GM12878 (cell line): ENCODE measurements at places on chromosomes 5 and 9.

GRCh38 chr9:122031157-122031556 is 62.0 kb downstream of the TTLL11 start:
- no peak for DNase-seq

- DNase-seq, result no peak
These were observed 155.5 kb downstream of the FGF10 start for GRCh38 chr5:44233691-44234090.

DNA sequence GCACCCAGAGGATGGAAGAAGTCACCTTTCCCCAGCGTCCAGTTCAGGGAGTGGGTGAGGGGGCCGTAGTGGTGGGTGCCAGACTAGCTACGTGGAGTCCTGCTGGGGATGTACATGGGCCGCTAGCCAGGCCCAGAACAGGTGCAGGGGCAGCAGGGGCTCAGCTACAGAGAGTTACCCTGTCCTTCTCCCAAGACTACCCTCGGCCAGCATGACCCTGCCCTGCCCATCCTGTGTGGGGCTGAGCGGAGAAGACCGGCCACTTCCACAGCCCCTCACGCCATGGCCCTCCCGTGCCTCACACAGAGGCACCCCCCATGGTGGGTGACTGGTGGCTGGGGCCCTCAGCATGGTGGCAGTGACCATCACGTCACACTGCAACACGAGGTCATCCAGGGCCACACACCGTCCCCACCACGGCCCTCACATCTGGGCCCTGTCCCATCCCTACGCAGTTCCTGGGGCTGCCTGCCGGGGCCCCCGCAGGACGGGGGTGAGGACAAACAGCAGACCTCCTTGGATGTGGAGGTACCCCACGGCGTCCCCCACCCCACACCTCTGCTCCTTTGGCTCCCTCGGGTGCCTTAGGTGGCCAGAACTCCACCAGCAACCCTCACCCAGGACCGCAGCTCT is 977 bp upstream of the DPP7 start:
- no peak for DNase-seq

- DNase-seq, result no peak
These were observed 192.0 kb downstream of the TLE4 start for GRCh38 chr9:79763671-79764285.

DNA sequence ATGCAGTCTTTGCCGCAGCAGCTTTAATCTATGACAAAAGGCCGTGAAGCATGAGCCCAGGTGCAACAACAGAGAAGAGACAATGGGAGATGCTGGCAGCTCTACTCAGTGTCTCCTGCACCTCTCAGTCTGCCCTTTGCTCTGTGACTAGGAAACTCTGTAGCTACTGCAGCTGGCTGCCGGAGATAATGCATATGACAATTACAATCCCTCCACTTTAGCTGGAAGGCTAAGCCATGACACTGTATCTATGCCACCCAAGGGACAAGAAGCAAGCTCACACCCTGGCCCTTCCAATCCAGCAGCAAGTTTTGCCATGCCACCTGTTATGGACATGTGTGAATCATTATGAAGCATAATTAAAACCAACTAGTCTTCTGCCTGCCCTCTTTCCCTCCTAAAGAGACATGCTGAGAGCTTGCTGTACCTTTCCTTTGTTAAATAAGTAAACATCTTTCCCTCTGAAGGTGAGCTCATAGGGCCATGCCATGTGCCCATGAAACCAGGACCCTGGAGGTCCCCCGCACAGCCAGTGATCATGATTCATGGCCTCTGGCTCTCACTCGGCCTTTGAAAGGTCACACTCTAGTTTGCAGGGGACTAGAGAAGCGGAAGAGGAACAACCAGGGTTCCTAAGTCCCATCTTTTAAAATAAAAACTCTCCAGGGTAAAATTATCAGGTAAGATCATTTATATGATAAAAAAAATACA is 219.4 kb downstream of the SPOCK1 start:
- DNase-seq, result no peak

GRCh38 chr9:130931508-130932254 is 7.4 kb downstream of the FIBCD1 start:
- peak; percentile 64 for DNase-seq

GRCh38 chr9:34171753-34172535 is 6.9 kb upstream of the UBAP1 start:
- DNase-seq, result no peak

DNA sequence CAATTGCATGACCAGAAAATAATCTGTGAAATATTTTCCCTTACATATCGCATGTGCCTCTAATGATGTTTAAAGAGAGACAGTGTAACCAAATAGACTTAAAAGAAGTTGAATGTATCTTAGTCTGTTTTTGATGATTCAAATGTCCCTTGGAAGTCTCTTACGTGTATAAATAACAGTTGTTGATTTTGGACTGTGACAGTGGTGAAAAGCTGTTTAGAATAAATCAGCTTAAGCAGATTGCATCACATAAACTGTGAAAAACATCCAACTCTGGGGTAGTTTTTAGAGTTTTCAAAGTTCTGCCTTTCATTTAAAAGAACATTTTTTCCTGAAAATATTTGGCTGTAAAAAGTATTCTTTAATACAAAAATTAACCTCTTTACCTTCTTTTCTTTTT is 301.1 kb downstream of the PRR16 start:
- DNase-seq, result no peak

- DNase-seq, result no peak
These were observed 43.2 kb upstream of the NKX2-5 start for GRCh38 chr5:173278172-173278571.

GRCh38 chr9:94812343-94812742 is 85.8 kb downstream of the AOPEP start:
- DNase-seq, result no peak

DNA sequence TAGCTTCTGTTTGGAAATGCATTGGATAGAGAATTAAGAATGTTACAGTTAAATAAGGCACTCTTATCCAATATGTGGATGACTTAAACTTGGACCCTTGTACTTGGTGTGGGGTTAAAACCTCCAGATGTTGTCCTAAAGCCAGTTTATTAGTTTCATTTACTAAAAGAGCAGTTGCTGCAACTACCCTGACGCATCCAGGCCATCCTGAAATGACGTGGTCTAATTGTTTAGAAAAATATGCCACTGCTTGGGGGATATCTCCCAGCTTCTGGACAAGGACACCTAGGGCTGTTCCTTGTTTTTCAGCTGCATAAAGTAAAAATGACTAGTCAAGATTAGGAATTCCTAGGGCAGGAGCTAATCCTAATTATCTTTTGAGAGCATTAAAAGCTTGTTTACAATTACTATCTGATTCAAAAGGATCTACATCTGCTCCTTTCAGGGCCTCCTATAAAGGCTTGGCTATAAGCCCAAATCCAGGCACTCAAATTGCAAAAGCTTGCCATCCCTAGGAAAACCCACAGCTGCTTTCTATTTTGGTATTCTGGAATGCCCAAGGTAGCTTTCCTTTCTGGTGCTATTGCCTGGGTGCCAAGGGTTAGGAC is 45.7 kb upstream of the SLCO4C1 start:
- DNase-seq, result no peak

- no peak for DNase-seq
These were observed 27.3 kb downstream of the ANP32B start for GRCh38 chr9:98010445-98010844.

GRCh38 chr5:143195491-143195890 is 208.0 kb downstream of the NR3C1 start:
- DNase-seq, result no peak

- DNase-seq, result peak; percentile 79
These were observed 52.3 kb downstream of the TLE4 start for GRCh38 chr9:79623799-79624721.

- DNase-seq, result no peak
These were observed 5.9 kb downstream of the AK1 start for GRCh38 chr9:127871531-127871930.

DNA sequence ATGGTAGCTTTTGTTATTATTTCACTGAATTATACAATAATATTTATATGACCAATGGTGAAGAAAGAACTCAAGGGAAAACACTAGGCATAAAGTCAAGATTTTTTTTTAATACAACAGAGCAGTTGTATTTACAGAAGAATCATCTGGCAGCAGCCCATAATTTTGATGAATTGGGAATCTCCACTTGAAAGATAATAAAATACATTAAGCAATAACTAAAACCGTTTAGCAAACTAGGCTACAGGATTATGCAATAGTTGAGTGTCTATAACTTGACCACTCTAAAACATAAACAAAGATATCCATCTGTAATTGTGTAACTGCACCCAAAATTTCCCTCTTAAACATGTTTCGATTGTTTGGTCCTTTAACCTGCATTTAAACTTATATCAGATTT is 80.8 kb downstream of the SNCAIP start:
- DNase-seq, result no peak

DNA sequence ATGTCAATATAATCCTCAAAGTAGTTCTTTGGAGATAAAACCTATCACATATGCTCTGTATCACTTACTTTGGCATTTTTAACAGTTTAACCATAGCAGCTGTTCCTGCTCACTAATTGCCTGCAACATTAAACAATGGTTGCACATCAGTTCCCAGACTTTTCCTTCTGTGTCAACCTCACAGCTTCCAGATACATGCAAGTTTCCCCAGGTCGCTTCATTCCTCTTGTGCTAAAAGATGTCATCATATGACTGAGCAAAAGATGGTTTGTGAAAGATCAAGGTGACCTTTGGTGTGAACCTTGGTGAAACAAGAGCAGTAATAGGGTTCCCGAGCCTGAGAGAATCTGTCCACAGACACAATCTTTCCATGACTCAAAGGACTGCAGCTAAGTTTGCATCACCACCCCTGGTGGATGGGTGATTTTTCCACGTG is 500.4 kb upstream of the PAPPA start:
- DNase-seq, result no peak

DNA sequence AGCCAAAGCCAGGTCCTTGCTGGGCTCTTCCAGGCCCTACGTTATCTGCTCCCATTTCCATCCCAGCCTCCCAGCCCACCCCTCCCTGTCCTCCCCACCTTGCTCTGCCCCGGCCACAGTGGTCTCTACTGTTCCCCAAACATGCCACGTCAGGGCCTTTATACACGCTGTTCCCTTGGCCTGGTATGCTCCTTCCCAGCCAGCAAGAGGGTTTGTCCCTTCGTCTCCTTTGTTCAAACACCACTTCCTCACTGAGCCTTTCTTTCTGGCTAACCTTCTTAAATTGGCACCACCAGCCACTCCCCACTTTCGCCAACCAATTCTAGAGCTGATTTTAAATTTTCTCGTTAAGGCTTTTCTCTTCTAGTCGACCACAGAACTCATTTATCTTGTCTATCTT is 9.8 kb downstream of the SH2D3C start:
- no peak for DNase-seq

- DNase-seq, result no peak
These were observed 22.4 kb downstream of the MAML1 start for GRCh38 chr5:179755022-179755421.

- DNase-seq, result no peak
These were observed 75.2 kb downstream of the PDE6A start for GRCh38 chr5:149869411-149869821.

GRCh38 chr9:99348289-99348688 is 126.2 kb downstream of the SEC61B start:
- no peak for DNase-seq

- no peak for DNase-seq
These were observed 5.6 kb upstream of the IL3 start for GRCh38 chr5:132054697-132055440.

- DNase-seq, result no peak
These were observed 38.9 kb downstream of the MFAP3 start for GRCh38 chr5:154077696-154078095.

DNA sequence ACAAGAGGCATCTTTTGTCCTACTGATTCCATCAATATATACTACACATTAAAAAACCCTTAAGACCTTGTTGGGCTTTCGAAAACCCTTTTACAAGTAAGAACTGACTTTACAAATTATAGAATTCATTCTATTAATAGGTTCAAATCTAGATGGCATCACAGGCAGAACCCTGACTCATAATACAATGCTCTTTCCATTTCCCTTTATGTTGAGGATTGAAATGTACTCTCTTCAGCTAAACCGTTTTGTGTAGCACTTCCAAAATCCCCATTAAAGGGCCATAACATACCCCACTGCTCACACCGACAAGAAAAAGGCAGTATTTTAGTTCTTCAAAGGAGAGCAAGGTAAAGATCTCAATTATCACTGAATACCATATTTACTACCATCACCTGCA is 11.2 kb downstream of the CSNK1A1 start:
- no peak for DNase-seq

DNA sequence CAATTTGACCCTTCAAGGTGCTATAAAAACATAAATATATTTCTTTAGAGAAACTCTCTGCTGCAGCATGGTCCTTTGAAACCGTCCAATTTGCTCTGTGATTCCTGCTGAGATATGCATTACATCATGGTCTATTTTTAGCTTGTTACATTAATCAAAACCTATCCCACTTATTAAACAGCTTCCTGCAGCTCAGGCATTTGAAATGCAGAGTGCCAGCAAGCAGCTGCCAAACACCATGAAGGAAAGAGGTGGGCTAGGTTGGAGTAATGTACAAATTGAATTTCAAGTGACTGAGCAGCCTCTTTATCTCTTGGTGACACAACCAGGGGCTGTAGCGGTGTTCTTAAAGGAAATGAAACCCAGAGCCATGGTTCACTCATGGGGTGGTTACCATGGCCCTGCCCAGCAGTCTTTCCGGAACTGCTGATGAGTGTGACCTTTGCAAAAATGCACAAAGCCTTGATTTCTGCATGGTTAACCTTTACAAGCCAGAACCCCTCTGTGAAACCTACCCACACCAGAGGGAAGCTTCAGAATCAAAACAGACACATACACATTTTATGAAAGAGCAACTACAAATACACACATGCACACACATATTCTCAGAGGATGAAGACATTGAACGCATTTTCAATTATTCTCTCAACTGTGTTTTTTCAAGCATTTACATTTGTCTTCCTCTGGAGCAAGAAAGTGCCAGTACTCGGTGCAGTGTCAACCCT is 155.8 kb upstream of the ZNF608 start:
- peak; percentile 92 for DNase-seq

DNA sequence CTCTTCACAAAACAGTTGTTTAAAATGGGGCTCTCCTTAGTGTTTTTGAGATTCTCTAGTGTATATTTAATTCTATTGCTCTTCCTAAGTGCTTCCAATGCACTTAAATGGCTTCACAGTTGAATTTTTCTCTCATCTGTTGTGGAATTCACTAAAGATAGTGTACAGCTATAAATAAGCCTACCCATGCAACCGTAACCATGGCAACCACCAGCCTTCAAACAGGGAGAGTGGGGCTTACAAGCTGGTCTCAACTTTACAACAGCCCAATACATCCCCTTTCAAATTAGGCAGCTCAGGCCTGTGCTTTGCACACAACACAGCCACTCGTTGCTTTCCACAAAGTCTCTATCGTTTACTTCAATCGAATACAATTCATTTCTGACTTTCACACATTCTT is 144.0 kb upstream of the PLPPR1 start:
- DNase-seq, result no peak

DNA sequence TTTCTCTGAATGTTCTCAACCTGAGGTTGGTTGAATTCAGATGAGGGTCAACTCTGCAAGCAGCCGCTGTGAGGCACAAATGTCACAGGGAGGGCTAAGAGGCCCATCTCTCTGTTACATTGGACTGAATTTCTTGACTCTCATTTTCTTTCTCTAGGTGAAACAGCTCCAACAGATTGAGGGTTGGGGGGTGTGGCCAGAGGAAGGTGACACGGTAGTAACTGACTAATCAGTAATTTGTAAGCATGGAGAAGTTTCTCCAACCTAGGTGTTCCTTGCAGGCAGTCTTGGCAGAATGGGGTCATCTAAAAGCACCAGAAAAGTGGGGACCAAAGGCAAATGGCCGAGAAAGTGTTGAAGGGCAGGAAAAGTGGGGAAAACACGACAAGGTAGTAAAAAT is 16.8 kb downstream of the CCT5 start:
- DNase-seq, result no peak
